ENCODE measurements at places on chromosomes 2 and 18. TPM values are rescaled to one million over a fixed set of nuclear protein-coding genes. Genes with fewer than 3 reads are reported as not detected.

GRCh38 chr2:106614511-106615291 is 127.5 kb downstream of the CD8B2 start:
- H3K27ac ChIP-seq: no peak overlapping the region
- H3K27me3 ChIP-seq: no peaks in the 10 kb centered on the region
- H3K4me1 ChIP-seq: peaks cover 4% of the 10 kb centered on the region
- peak; percentile 68 for DNase-seq
- no peaks in the 10 kb centered on the region for H3K36me3 ChIP-seq

DNA sequence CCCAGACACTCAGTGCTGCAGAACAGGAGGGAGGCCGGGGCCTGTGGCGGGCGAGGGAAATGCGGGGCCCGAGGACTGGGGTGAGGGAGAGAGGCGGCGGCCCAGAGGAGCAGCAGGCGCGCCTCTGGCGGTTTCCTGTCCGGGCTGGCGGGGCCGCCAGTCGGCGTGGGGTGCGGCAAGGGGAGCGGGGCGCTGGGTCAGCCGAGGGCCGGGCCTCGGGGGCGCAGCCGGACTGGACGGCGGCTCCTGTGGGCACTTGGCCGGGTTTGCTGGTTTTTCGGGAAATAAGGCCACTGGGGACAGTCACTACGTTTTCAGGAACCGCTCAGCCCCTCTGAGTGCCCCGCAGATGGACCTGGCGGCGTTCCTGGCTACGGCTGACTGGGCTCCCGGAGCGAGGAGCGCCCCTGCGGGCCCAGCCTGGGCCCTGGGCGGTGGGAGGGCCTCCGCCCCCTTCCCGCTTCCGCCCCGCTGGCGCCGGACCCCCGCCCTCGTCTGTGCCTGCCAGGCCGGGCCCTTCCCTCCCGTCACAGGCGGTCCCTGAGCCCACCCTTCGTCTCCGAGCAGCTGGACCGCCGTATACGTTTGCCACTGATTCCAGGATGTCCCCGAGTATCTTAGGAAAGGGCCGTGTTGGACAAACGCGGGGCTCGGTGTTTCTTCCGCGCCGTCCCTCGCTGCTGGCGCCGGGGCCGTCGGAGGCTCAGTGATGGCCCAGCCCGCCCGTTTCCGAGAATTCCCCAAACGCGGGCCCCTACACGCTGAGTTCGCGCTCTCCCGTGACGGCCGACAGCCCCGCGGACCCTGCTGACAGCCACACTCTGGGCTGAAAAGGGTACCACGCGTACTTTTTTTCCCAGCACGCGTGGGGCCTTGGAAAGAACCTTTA is 84.6 kb downstream of the FAM210A start:
- H3K4me1 ChIP-seq: no peaks in the 10 kb centered on the region
- no peaks in the 10 kb centered on the region for H3K36me3 ChIP-seq
- H3K27me3 ChIP-seq: no peaks in the 10 kb centered on the region
- DNase-seq: peak; percentile 43

DNA sequence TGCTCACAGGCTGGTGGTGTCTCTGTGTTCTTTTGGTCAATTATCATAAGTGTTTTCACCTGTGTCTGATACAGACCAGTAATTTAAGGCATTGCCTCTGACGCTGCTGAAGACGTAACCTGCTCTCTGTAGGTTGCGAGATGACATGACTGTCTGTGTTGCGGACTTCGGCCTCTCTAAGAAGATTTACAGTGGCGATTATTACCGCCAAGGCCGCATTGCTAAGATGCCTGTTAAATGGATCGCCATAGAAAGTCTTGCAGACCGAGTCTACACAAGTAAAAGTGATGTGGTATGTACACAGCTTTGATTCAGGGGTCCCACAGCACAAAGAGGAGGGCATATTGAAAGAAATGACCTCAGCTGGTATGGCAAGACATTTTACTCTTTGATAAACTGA is 33.8 kb upstream of the TMEM87B start:
- H3K4me3 ChIP-seq: no peak overlapping the region
- H3K27me3 ChIP-seq: no peaks in the 10 kb centered on the region
- no peak overlapping the region for H3K27ac ChIP-seq
- H3K4me1 ChIP-seq: peaks cover 9% of the 10 kb centered on the region

DNA sequence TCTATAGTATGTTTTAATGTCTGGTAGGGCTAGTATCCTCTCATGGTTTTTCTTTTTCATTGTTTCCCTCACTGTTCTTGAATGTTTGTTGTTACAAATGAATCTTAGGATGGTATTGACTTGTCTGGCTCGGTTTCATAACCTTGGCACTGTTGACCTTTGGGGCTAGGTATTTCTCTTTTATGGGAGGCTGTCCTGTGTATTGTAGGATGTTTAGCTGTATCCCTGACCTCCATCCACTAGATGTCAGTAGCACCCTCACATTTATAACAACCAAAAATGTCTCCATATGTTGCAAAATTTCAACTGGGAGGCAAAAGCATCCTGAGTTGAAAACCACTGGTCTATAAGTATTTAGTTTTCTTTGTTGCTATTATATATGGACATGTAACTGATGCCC is 7.0 kb upstream of the AOX1 start:
- DNase-seq: peak; percentile 38
- H3K27ac ChIP-seq: no peak overlapping the region
- no peaks in the 10 kb centered on the region for H3K36me3 ChIP-seq
- no peaks in the 10 kb centered on the region for H3K27me3 ChIP-seq

DNA sequence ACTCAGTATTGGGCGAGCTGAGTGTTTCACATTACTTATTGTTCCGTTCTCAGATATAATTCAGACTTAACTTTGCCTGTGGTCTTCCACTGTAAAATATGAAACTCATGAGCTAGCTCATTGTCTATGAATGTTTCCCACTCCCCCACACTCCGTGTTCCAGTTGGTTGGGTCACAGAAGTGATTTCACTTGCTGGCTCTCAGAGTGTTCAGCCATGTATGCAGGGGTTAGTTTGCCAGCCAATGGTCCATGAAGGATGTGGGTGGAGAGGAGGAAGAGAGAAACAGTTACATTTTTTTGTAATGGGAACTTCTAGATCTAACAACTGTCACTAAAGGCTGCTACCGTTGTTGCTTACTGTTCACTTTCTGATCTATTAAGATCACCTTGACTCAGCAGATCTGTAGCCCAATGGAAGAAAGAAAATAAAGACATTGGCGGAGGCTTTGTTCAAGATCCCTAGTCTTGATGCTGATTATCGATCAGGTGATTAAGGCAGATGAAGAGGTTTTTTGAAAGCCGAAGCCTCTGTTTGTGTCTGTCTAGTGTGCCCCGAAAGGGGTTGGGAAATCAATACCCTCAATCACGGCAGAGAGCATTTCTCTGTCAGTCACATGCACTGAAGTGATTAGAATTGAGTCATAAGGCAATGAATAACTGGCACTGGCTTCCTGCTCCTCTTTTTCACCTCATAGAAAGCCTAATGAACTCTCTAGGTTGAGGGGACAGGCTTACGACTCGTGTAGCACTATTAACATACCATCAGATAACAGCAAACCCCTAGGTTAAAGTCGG is 279.7 kb upstream of the FIGN start:
- no peaks in the 10 kb centered on the region for H3K36me3 ChIP-seq
- H3K27ac ChIP-seq: no peak overlapping the region
- no peak overlapping the region for H3K4me3 ChIP-seq
- H3K27me3 ChIP-seq: no peaks in the 10 kb centered on the region

GRCh38 chr18:54444319-54444914 is 86.7 kb downstream of the C18orf54 start:
- H3K27me3 ChIP-seq: no peaks in the 10 kb centered on the region
- H3K4me3 ChIP-seq: no peak overlapping the region
- H3K4me1 ChIP-seq: no peaks in the 10 kb centered on the region
- no peak overlapping the region for H3K27ac ChIP-seq
- H3K36me3 ChIP-seq: no peaks in the 10 kb centered on the region

ASB18 gene
- not detected for polyA plus RNA-seq

- H3K36me3 ChIP-seq: no peaks in the 10 kb centered on the region
- H3K27ac ChIP-seq: peak overlapping the region; percentile 21
- peak; percentile 68 for DNase-seq
- peaks cover 23% of the 10 kb centered on the region for H3K4me1 ChIP-seq
- H3K4me3 ChIP-seq: no peak overlapping the region
- H3K27me3 ChIP-seq: no peaks in the 10 kb centered on the region
These were observed 260.3 kb downstream of the AFF3 start for GRCh38 chr2:99881901-99882591.

DNA sequence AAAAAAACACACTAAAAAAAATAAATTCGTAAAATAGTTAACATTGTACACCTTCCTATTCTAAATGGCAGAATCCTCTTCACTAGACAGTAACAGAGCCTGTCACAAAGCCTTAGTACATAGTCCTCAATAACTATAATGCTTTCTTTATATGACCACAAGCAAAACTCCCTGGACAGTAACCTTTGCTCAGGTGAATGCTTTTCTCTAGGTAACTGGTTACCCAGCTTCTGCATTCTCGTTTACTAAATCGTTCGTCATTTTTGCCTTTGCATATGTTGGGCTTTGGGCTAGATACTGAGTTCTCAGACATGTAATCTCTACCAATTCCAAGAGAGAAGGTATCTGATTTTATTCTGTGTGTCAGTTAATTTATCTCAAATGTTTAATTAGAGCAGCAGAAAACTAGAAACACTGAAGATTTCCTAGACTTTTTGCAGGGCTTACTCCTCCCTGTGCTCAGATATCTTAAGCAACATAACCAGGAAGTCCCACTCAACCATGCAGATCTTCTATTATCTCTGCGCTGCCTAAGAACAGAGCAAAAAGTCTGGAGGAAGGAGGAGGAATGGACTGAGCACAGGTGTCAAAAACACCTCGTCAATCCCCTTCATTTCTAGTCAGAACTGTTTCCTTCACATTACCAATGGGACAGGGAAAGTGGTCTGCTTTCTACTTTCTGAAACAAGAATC is 247.7 kb downstream of the SOCS6 start:
- no peaks in the 10 kb centered on the region for H3K27me3 ChIP-seq
- peak overlapping the region; percentile 68 for H3K27ac ChIP-seq
- peak; percentile 21 for DNase-seq
- H3K4me3 ChIP-seq: no peak overlapping the region

DNA sequence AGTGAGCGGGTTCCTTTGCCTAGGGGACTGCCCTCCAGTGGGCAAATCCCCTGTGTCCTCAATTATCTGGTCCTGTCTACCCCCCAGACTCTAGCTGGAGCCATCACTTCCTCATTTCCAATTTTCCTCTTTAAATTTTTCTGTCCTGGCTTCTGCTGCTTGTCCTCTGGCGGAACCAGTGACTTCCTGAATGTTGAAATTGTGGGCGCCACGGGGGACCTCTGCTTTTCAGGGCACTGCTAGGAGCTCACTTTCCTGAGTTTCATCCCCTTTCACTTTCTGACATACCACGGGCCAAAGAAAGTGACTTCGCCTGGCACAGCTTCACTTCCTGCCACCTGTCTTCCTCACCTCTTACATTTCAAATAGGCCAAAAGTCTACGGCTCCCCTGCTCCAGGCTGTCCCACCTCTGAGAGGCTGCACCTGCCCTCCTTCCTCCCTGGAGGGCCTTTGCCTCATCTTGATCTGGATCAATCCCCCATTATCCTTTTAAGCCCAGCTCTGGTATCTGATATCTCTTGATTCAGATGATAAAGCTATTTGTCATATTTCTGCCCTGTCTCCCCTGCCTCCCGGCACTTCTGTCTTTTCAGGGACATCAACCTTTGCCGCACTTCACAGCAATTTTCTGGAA is 1.4 kb upstream of the MARCO start:
- no peaks in the 10 kb centered on the region for H3K27me3 ChIP-seq
- no peaks in the 10 kb centered on the region for H3K36me3 ChIP-seq
- H3K4me1 ChIP-seq: no peaks in the 10 kb centered on the region
- no peak overlapping the region for H3K27ac ChIP-seq
- no peak for DNase-seq

- H3K27ac ChIP-seq: no peak overlapping the region
- no peak overlapping the region for H3K4me3 ChIP-seq
- DNase-seq: no peak
- H3K4me1 ChIP-seq: no peaks in the 10 kb centered on the region
- H3K36me3 ChIP-seq: no peaks in the 10 kb centered on the region
These were observed 428.7 kb upstream of the ID2 start for GRCh38 chr2:8252997-8253694.

GRCh38 chr18:12750076-12750714 is 47.4 kb downstream of the PSMG2 start:
- no peaks in the 10 kb centered on the region for H3K4me1 ChIP-seq
- DNase-seq: no peak
- no peaks in the 10 kb centered on the region for H3K36me3 ChIP-seq
- H3K4me3 ChIP-seq: no peak overlapping the region
- H3K27me3 ChIP-seq: no peaks in the 10 kb centered on the region

DNA sequence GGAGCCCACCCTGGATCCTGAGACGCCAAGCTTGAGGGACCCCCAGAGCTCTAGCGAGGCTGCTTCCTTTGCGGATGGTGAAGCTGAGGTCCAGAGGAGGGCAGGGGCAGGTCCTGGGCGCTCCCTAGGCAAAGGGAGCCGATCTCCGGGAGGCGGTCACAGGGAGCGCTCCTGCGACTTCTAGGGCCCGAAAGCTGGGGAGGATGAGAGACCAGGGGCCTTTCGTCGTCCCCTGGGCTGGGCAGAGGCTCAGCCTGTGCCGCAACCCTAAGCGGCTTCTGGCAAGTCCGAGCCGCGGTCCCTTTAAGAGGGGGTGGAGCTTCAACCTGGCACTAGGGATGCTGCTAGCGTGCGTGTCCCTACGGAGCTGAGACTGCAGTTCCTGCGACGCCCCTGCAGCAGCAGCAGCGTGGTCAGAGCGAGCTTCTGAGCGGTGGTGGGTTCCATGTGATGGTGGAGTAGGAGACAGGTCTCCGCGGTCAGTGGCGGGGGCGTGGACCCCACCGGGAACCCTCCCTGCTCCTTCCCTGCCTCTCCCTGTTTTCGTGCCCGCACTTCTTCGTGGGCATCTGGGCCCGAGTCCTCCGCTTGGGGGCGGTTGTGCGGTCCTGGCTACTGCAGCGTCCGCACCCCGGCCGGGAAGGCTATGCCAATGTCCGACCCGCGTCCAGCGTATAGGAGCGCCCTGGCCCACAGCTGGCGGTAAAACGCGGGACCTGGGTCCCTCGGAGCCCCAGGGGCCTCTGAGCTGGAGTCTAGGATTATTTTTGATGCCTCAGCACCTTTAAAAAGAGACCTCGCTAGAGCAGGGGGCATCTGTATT is 154.6 kb downstream of the CCDC74A start:
- no peaks in the 10 kb centered on the region for H3K36me3 ChIP-seq
- peaks cover 4% of the 10 kb centered on the region for H3K4me1 ChIP-seq
- DNase-seq: peak; percentile 88
- H3K27ac ChIP-seq: peak overlapping the region; percentile 85
- H3K27me3 ChIP-seq: no peaks in the 10 kb centered on the region

PLEKHH2 gene
- 3.3 TPM for polyA plus RNA-seq

GRCh38 chr2:45124456-45124855 is 115.2 kb upstream of the SIX2 start:
- no peaks in the 10 kb centered on the region for H3K27me3 ChIP-seq
- no peak overlapping the region for H3K4me3 ChIP-seq
- H3K36me3 ChIP-seq: no peaks in the 10 kb centered on the region
- no peak overlapping the region for H3K27ac ChIP-seq

GRCh38 chr2:24477229-24477628 is 13.8 kb upstream of the NCOA1 start:
- no peak overlapping the region for H3K27ac ChIP-seq
- no peak overlapping the region for H3K4me3 ChIP-seq
- no peak for DNase-seq
- no peaks in the 10 kb centered on the region for H3K27me3 ChIP-seq
- no peaks in the 10 kb centered on the region for H3K4me1 ChIP-seq
- no peaks in the 10 kb centered on the region for H3K36me3 ChIP-seq

ABCA12 gene
- polyA plus RNA-seq: 0.07 TPM

GRCh38 chr2:84491256-84491655 is 25.0 kb upstream of the DNAH6 start:
- no peak for DNase-seq
- H3K4me1 ChIP-seq: peaks cover 13% of the 10 kb centered on the region
- H3K27ac ChIP-seq: no peak overlapping the region
- no peaks in the 10 kb centered on the region for H3K27me3 ChIP-seq
- no peak overlapping the region for H3K4me3 ChIP-seq
- H3K36me3 ChIP-seq: no peaks in the 10 kb centered on the region
